ENCODE measurements at places on chromosomes 5 and 9.

- DNase-seq = no peak
Measured at GRCh38 chr9:121196389-121196788, 5.3 kb downstream of the RAB14 start.

DNA sequence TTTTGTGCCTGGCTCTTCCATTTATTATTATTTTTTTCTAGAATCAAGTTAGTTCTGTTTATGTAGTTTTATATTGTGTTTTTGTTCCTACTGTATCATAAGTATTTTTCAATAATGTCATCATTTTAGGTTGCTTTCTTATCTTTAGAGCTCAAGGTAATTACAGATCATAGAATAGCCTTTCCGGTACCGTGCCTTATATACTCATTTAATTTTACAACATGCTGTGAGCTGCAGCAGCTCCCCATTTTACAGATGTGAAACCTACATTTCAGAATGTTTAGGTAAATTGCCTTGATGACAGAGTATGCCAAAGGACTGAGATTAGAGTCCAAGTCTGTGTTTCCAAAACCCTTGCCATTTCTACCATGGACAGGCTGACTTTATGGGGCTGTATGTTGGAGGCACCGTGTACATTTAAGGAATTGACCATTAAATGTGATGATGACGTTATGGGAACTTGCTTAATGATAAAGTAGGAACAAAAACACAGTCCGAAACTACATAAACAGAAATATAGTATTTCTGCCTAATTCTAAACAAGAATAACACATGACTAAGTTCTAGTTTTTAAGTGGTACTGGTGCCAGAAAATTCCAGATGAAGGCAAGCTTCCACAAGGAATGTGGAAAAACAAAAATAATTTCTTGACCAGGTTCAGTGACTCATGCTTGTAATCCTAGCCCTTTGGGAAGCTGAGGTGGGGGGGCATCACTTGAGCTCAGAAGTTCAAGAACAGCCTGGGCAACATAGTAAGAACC, 97.7 kb downstream of the IQGAP2 start:
- no peak for DNase-seq

DNA sequence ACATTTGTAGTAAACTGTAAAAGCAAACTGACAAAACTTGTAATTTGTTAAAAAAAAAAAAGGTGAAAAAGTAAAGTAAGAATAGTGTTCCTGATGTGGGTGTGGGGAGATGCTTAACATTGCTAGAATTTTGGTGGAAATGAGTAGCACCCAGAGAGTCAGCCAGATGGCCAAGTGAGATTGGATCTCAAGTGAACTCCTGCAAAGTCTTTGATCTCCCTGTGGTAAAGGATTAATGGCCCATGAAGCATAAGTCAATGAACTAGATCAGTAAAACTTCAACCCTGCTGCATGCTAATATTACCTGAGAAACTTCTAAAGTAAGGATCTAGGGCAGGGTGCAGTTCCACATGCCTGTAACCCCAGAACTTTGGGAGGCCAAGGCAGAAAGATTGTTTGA, 19.0 kb upstream of the FAM169A start:
- DNase-seq = peak; percentile 97

DNA sequence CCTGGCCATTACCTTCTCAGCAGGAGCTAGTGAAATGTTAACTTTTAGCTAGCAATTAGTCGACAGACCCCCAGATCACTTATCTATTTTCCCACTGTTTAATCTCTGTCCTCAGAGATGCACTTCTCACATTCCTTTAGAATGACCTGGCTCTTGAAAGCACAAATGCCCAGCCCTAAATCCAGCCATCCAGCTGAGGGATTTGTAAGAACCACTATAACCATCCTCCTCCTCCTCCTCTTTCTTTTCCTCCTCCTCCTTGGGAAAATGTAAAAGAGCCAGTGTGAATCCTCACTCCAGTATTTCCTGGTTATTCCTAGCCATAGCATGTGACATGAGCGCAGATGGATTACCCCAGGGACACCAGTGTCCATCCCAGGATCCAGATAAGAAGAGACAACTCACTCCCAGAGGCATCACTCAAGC, 124.3 kb downstream of the ENC1 start:
- DNase-seq = peak; percentile 29

DNA sequence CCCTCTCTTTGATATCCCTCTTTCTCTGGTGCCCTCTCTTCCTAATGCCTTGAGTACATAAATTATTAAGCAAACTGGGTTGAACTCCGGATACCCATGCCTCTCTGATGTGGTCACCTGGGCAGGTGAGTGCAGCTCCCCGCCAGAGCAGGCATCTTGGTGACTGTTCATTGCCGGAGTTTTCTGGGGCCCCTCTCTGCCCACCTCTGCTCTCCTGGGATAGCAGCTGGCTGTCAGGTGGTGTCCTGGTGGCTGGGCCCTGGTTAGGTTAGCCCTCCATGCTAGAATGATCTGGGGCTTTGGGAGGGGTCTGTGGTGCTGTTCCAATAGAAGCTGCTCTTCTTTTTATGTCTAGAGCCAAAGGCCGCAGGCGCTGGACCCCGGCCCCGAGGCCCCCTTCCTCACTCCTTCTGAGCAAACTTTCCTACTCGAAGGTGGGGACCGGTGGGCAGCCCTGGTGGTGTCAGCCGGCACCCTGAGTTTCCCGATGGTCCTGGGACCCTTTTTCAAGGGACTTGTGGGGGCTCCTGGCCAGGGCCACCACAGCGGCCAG, 4.9 kb upstream of the SCGB3A1 start:
- DNase-seq = no peak

- DNase-seq = peak; percentile 88
Measured at GRCh38 chr9:84137968-84138367, 157.4 kb downstream of the RMI1 start.

- DNase-seq = no peak
Measured at GRCh38 chr5:102876610-102877009, 121.5 kb downstream of the PAM start.

DNA sequence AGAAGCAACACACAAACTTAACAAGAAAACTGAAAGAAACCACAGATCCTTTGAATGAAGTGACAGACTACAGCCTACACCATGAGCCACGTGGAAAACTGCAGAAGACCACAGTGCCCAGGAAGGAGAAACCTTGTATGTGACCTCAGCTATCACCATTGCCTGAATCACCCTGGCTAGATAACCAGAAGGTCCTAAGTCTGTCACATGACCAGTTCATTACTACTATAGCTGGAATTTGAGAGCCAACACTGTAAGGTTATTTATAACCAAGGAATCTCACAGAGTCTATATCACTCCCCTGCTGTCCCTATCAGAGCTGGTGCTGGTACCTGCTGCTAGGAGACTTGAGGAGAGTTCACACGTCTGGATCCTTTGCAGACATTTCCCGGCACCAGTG, 90.3 kb upstream of the FBXL17 start:
- DNase-seq = no peak

DNA sequence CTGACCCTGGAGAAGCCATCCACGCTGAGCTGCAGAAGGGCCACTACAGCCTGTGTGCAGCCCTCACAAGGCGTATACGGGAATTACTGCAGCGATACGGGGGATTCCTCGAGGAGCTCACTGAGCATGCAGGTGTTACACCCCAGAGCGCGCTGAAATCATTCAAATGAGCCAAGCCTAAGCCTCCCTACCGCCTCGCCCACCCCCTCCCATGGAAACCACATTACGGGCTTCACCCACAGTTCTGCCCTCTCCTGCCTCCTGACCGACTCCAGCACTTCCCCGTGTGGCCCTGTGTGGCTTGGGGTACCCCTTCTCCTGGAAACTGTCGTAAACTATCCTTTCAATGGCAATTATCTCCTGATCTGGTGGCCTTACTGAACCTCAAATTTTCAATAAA, 13.3 kb downstream of the SURF6 start:
- no peak for DNase-seq

- no peak for DNase-seq
Measured at GRCh38 chr9:105515811-105516413, 42.0 kb upstream of the FKTN start.

DNA sequence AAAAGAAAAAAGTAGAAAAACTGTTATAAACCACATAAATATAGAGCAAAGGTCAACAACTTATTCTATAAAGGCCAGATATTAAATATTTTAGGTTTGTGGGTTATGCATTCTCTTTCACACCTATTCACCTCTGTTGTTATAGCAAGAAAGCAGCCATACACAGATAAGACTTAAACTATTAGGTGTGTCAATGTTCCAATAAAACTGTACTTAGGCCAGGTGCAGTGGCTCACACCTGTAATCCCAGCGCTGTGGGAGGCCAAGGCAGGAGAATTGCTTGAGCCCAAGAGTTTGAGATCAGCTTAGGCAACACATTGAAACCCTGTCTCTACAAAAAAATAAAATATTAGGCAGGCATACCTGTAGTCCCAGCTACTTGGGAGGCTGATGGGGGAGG, 314.7 kb downstream of the BNC2 start:
- DNase-seq = no peak

GRCh38 chr9:6944093-6944551, 186.3 kb downstream of the KDM4C start:
- peak; percentile 73 for DNase-seq

GRCh38 chr5:9596824-9597223, 33.3 kb downstream of the TAS2R1 start:
- no peak for DNase-seq

DNA sequence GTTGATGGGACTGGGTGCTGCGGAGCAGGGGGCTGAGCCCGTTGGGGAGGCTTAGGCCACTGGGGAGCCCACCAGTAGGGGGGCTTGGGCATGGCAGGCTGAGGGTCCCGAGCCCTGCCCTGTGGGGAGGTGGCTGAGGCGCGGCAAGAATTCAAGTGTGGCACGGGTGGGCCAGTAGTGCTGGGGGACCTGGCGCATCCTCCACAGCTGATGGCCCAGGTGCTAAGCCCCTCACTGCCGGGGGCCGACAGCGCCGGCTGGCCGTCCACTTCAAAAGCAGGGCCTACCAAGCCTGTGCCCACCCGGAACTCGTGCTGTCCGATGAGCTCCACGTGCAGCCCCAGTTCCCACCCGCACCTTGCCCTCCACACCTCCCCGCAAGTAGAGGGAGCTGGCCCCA, 917.5 kb downstream of the TAF11L14 start:
- no peak for DNase-seq

- DNase-seq = no peak
Measured at GRCh38 chr5:43137326-43137725, 16.6 kb downstream of the ZNF131 start.

- no peak for DNase-seq
Measured at GRCh38 chr5:66994790-66995189, 201.8 kb downstream of the CD180 start.

- DNase-seq = peak; percentile 13
Measured at GRCh38 chr5:15702102-15702501, 202.1 kb downstream of the FBXL7 start.

- DNase-seq = no peak
Measured at GRCh38 chr9:121125590-121125989, 50.8 kb downstream of the CNTRL start.
